ENCODE measurements at places on chromosomes 12 and 14.

DNA sequence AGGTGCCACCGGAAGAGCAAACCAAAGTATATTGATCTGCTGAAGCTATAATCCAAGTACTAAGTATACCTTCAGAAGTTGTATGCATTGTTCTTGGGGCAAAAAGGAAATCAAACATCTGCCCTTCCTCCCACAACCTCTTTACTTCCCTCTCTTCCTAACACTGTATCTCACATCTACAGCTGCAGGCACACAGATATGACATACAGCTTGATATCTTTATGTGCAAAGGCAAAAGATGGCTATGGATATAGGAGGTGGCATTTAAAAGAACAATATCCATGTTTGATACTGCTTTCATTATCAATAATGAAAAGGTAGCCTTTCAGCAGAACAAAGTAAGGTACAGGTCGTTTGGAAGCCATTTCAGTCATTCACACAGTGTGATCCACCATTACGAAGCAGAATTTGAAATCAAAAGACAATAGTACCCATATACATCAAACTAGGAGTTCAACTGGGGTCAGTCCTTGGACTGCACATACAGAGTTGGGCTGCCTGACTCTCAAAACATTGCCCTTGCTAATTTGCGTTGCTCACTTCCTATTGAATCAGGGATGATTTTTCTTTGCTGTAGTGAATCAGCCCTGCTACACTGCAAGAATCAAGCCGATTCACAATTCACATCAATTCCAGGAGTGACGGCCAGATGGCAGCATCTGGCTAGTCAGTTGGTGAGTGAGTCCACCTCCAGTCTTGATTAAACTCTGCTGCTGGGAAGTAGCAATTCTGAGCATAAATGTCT lies 8.9 kb downstream of the ANG start:
- peak; percentile 85 for DNase-seq

DNA sequence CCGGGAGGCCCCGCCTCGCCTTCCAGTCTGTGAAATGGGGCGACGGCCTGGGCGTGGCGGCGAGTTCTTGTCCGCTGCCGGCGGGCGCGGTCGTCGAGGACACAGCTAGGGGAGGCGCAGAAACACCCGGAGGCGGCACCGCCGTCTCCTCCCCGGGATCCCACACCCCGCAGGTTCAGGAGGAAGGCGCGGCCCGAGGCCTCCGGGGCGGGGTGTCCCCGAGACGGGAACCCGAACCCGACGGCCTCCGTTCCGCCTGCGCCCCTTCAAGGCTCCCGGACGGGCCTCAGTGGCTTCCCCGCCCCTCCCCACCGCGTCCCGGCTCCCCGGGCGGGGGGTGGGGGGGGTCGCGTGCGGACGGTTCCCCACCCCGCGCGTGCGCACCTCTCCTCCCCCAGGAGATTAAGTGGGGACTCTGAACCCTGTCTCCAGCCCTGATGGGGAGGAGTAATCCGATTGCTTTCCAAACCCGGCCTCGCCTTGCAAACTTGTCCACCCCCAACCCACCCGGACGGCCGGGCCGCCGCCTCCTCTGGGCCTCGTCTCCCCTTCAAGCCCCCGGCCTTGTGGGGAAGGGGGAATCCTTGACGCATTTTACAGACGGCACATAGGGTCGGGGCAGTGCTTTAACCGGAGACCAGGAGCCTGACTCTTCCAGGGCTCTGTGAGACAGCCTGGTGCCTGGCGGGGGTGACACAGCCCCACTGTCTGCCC lies 35.3 kb upstream of the ANKRD9 start:
- DNase-seq, result no peak

- peak; percentile 75 for DNase-seq
Measured at GRCh38 chr12:26629864-26630263, 203.1 kb downstream of the ITPR2 start.

- no peak for DNase-seq
Measured at GRCh38 chr14:96030108-96030760, 8.9 kb upstream of the C14orf132 start.

DNA sequence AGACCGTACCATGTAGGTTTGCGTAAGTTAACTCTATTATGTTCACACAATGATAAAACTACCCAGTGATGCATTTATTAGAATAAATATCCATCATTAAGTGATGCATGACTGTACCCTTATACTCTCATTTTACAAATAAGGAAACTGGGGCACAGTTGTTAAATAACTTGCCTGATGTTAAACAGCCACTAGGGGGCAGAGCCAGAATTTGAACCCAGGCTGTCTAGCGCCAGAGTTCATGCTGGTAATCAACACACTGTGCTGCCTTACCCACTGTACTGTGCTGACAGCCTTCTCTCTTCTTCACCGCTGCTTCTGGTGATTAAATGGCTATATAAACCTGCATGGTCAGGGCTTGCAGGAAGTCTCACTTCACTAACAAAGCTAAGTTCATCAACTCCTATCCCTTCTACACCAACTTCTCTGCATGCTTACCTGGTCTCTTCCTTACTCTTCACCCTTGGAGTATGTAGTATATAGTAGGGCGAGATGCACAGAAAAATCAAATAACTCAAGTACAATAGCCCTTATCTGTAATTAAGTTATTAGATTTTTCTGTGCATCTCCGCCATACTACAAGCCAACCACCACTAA lies 43.6 kb upstream of the APPL2 start:
- peak; percentile 65 for DNase-seq

DNA sequence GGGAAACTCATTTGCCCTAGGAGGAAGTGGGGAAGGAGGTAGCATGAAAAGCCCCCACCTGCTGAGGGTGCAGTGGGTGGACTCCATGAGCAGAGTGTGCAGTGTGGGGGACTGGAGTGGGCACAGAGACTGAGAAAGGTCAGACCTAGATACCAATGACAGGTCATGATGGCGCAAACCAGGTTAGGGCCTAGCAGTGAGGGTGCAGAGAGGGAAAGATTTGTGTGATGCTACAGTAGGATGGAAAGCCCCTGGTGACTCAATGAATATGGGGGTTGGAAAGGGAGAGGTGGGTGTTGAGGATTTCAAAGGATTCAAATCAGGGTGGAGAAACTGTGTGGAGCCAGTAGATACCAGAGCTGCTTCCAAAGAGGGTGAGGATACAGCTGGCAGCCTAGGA lies 319.2 kb downstream of the DPF3 start:
- DNase-seq, result no peak

DNA sequence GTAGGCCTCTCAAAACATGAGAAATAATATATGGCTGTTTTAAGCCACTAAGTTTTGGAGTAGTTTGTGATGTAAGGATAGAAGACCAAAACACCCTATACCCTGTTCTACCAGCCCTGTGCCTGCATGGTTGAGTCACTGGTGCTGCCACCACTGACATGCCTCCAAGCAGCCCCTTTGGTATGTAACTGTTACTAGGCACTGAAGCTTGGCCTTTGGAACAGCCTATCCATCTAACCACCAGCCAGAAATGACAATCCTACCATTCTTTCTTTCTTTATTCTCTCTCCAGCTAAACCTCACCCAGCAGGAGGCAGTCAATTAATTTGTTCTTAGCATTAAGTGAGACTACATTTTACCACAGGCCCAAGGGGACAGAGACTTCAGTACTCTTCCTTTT lies 240.3 kb downstream of the MSRB3 start:
- no peak for DNase-seq

GRCh38 chr12:51841727-51842126 lies 6.8 kb downstream of the FIGNL2 start:
- DNase-seq, result no peak

GRCh38 chr14:22794551-22794951 lies 20.7 kb downstream of the SLC7A7 start:
- DNase-seq, result no peak

- no peak for DNase-seq
Measured at GRCh38 chr12:106780010-106780631, 5.6 kb downstream of the RIC8B start.

DNA sequence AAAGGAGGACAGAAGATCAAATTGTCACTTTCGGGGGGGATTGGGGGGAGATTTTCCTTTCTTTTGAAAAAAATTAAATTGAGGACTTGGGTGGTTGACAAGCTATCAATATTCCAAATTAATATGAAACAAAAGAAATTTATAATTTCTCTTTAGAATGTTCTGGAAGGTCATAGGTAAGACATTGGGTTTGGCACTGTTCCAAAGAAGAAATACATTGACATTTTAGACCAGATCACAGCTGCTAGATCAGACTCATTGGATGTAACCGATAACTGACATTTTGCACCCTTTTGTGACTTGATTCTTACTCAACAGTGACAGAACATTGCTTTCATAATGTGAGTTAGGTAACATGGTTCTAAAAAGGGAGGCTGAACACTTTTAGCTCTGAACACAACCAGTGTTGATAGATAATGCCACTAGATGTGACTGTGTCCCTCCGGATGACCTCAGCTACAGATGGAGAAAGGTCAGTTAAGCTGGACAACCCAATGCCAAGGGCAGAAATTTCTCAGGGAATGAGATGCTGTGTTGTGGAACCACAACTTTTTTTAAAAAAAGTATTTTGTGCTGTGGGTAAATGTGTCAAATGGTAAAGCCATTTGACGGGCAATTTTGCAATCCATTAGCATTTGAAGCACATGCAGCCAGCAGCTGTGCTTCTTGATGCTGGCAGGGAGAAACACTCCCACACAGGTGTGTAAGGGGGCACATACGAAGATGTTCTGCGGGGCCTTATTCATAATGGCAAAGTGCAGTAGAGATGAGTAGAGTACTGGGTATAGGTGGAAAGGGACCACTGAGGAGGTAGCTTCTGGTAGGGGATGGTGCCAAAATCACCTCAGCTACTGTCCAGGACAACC lies 62.9 kb downstream of the RFX4 start:
- DNase-seq, result peak; percentile 2

GRCh38 chr14:75088566-75089373 lies 19.3 kb downstream of the ZC2HC1C start:
- peak; percentile 80 for DNase-seq

GRCh38 chr12:88895634-88896033 lies 315.4 kb upstream of the KITLG start:
- DNase-seq, result no peak

- no peak for DNase-seq
Measured at GRCh38 chr14:76921088-76921399, 94.8 kb downstream of the LRRC74A start.

GRCh38 chr12:80120994-80121393 lies 21.7 kb downstream of the OTOGL start:
- no peak for DNase-seq

- no peak for DNase-seq
Measured at GRCh38 chr12:6177642-6178358, 22.4 kb upstream of the CD9 start.

- no peak for DNase-seq
Measured at GRCh38 chr12:58701536-58701935, 218.8 kb downstream of the LRIG3 start.

DNA sequence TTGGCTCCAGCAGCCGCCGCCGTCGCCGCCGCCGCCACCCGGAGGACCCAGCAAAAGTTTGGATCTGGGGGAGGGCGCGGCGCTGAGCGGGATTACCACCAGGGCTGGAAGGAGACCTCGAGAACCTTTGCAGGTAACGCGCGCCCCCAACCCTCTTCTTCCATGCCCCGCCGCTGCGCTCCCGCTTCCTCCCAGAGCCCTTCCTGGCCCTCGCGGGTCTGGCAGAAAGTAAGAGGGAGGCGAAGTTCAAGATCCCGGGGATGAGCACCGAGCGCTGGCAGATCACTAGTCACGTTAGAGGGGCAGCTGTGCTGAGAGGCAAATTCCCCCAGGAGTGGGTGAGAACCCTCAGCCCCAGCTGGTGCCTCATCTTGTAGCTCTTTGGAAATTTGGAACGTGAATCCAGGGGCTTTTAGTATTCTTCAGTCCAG lies 3.9 kb downstream of the FLRT2 start:
- DNase-seq, result peak; percentile 34

DNA sequence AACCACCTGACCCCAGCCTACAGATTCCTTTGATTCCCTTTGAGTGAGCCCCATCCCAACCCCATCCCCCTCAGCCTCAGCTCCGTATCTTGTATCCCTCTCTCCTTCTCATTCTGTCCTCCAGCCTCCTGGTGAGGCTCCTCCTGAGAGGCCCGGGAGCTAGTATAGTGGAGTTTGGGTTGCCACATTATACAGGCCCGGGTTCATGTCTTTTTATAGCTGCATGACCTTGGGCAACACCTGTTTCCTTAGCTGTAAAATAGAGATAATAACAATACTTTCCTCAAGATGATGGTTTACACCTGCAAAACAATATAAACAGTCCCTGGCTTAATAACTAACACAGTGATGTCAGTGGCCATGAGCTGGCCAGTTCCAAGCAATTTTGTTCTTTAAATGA lies 89.8 kb downstream of the STAB2 start:
- no peak for DNase-seq

DNA sequence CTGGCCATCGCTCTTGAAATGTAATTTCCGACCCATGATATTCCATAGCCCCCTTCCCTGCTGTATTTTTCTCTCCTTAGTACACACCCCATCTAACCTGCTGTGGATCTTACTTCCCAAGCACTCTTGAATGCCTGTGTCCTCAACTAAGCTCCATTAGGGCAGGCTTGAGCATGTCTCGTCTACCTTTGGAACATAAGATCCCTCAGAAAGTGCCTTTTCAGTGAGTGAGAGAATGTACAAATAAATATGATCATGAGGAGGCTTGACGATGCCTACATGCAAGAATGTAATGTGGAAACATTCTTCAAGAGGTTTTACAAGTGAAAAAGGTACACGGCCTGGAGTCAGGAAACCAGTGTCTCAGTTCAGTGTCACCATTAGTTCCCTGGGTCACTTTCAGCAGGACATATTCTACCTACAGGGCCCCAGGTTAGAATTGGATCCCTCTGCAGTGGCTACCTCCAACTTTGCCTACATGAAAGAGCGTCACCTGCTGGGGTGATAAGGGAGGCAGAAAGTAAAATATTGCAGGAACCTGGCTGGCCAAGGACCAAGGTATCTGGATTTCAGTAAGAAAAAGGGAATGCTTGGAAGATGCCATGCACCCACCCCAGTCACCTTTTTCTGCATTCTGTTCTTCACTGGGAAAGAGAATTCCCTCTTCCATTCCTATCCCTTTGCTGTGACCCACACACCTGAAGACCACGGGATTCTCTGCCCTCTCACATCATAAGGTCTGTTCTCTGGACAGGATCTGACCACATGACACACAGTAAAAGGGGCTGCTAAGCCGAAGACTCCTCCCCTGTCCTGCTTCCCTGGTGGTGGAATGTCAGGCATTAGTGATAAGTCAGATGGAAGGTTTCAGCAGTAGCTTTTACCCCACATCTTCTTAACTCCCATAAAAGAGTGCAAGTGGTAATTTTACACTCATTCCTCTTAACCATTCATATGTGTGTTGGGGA lies 24.6 kb upstream of the SERPINA1 start:
- DNase-seq, result peak; percentile 39

- peak; percentile 33 for DNase-seq
Measured at GRCh38 chr14:33120341-33120740, 181.7 kb downstream of the NPAS3 start.

GRCh38 chr14:76718306-76719040 lies 42.8 kb upstream of the VASH1 start:
- no peak for DNase-seq

DNA sequence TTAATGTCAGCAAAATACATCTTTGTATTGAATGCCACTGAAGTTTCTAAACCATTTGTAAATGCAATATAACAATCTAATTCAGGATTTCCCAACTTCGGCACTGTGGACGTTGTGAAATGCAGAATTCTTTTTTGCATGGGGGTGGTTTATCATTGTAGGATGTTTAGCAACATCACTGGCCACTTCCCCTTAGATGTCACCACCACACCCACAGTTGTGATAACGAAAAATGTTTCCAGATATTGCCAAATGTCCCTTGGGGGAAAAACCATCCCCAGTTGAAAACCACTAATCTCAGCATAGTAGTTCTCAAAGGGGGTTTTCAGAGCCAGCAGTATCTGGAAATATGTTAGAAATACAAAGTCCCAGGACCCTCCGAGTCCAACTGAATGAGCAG lies 203.3 kb downstream of the NAV3 start:
- peak; percentile 84 for DNase-seq

Data from choroid plexus epithelial cell (primary cell).